ENCODE measurements at places on chromosomes 2 and 18.

GRCh38 chr2:44351088-44351487 is 10.2 kb downstream of the PREPL start:
- no peak for DNase-seq

DNA sequence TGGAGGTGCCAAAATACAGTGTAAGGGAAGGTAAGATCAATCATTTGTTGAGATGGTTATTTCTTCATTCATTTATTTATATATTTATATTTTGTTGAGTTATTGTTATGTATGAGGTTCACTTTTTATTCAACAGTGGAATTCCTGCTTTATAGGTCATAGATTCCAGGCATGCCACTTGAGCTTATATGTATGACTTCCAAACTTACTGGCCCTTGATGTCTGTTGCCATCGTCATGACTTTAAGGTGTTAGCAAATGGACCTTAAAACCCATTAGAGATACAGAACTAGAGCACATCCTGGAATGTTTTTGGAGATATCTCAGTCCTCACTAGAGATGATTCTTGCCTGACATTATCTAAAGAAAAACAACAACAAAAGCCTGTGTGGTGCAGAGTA is 25.9 kb downstream of the CCDC85A start:
- no peak for DNase-seq

- DNase-seq: no peak
Observed at GRCh38 chr2:185472574-185472973, 266.0 kb upstream of the FSIP2 start.

- no peak for DNase-seq
Observed at GRCh38 chr2:73877071-73877802, 15.6 kb upstream of the ACTG2 start.

GRCh38 chr2:105919826-105920225 is 175.1 kb downstream of the NCK2 start:
- no peak for DNase-seq

DNA sequence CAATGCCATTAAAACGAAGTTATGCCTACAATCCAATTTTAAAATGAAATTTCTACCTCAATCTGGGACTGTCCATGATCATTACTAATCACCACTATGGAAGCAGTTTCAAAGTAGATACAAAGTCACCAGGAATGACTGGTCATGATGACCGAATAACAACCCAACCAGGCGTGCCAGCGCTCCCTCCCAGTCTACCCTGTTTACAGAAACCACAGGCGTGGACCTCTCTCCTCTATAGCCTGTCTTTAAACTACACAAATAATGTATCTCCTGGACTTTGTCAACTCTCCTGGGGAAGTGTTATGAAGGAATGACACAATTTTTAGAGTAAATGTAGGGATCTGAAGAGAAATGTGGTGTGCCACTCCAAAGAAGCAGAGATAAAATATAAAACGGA is 150.2 kb downstream of the SRBD1 start:
- no peak for DNase-seq

GRCh38 chr18:58870130-58870529 is 5.5 kb downstream of the ZNF532 start:
- DNase-seq: no peak

Measured in right renal cortex interstitium (tissue), 3 donors.